Left forelimb (tissue), 1 donor: ENCODE measurements at places on chromosomes 2 and 18.
A peak's percentile ranks its signal among the peaks of the same experiment; 100 is the strongest.

DNA sequence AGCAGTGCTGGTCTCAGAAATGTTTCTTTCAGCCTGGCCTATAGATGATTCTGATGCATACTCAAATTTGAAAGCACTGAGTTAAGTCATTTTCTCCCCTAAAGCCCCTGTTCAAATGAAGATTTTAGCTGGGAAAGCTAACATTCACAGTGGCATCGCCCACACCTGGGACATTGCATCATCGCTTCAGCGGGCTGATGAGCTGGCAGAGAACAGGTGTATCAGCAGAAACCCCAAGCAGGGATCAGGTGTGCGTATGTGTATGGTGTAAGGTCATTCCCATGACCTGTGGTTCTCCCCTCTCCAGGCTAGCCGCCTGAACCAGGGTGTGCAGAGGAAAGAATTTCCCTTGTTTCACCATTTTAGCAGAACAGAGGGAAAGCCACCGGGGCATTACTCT is 56.3 kb downstream of the EPAS1 start:
- DNase-seq: no peak

GRCh38 chr2:158782616-158783015 is 12.5 kb upstream of the DAPL1 start:
- DNase-seq: no peak

DNA sequence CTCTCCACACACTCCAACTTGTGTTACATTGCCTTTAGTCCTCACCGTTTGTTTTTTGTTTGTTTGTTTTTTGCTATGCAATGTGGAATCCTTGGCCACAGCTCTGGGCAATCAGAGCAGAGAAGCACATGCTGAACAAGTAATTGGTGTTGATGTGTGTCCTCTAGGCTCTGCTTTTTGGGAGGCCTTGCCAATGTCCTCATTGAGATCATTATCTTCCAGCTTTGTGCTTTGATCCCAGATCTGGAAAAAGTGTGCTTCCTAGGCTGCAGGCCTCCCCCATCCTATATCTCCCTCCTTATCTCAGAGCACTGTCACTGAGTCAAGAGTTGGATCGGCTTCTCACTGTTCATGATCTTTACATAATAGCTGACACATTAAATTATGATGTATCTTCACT is 25.9 kb downstream of the OSR1 start:
- DNase-seq: no peak

DNA sequence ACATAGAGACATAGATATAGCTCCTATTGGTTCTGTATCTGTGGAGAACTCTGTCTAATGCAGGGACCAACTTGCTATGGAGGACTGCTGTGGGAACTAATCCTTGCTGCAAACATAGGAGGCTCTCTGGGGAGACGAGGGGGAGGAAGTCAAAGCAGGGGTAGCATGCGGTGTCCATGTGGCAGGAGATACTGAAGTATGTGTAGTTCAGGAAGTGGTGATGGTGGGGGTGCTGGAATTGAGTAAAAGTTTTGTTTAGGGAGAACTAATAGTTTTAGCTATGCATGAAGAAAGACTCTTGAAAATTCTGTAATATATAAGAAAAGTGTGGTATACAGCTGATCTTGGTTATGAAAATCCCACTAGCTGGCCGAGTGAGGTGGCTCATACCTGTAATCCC is 62.0 kb downstream of the ANKRD44 start:
- no peak for DNase-seq

- DNase-seq: no peak
These were observed 356.0 kb upstream of the TNP1 start for GRCh38 chr2:217215877-217216276.

- no peak for DNase-seq
These were observed 650.6 kb downstream of the SATB2 start for GRCh38 chr2:198807131-198807530.

DNA sequence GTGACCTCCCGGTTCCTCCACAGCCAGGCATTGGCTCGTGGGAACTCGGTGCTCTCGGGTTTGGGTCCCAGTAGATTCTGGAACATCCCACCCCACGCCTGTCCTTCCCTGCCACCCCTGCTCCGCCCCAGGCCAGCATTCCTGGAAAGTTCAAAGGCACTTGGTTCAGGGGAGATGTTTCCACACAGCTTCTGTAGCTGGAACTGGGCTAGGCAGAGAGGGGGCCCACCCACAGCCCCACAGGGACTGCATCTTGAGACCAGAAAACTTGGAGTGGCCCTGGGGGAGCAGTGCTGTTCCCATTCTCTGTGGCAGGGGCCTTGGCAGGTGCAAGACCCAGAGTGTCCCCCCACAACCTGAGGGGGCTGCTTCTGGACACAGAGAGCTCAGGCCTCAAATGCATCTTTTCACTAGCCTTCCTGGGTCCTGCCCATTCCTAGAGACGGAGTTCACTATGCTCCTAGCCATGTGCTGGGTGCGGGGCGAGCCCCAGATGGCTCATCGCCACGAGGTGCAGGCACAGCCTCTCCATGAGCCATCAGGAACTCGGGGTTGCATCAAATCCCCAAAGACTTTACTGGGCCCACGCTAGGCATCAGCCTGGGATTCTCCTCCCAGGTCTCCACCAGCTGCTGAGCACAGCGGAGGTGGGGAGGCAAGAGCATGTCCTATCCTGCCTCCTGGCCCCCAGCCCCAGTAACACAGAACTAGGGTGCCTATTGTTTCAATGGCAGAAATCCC is 68.7 kb downstream of the ZFP36L2 start:
- no peak for DNase-seq

DNA sequence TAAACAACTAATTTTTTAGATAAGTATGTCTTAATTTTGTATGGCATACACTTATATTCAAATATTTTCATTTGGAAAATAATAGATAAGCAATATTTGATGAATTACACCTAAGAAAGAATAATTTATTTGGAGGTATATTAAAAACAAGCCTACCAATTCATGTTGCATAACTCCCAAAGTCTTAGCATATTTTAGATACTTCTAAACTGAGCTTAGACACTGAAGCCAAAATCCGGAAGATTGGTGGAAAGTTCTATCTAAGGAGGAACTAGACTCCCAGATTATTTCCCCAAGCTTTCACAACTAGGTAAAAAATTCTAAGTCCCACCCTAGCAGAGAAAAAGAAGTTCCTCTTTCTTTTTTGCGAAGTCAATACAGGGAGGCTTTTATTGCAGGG is 221.0 kb upstream of the MMADHC start:
- DNase-seq: no peak

- DNase-seq: no peak
These were observed 191.8 kb downstream of the IKZF2 start for GRCh38 chr2:212959471-212960117.

DNA sequence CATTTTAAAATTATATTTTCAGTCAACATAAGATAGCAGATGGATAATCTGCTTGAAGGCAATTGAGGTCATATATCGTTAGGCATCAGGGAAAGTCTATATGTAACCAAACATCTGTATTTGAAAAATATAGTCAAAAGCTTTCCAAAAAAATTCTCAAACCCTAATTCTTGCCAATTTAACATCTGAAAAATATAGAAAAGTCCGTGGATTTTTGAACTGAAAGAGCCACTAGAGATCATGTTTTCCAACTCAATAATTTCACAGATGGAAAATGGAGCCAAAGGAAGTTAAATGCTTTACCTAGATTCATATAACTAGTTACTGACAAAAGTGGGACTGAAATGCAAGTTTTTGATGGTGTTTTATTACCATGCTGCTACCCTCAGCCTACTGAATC is 185.1 kb upstream of the ZNF804A start:
- no peak for DNase-seq

DNA sequence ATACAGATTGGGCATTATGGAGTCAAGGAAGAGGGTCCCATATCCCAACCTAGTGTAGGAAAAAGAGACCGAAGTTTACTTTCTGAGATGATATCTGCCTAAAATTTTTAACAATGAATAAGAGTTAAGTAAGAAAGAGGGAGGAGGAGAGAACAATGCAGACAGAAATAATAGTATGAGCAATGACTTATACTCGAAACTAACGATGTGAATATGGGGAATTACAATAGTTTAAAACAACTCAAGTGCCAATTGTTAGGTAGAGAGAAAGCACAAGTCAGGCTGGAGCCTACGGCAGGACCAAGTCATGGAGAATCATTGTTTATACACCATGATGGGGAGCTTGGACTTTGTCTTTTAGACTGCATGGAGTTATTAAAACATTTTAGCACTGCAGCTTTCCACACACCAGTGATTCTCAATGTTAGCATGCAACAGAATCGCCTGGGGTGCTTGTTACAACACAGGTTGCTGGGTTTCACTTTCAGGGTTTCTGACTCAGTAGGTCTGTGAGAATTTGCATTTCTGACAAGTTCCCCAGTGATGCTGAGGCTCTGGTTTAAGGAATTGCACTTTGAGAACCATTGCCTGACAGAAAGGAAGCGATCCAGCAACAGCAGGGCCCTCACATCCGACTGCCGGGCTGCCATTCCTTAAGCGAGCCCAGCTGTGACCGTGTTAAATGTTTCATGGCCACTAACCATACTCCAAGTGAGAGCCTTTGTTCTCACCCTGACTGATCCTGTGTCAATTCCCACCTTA is 511.2 kb downstream of the DCDC2C start:
- DNase-seq: no peak

DNA sequence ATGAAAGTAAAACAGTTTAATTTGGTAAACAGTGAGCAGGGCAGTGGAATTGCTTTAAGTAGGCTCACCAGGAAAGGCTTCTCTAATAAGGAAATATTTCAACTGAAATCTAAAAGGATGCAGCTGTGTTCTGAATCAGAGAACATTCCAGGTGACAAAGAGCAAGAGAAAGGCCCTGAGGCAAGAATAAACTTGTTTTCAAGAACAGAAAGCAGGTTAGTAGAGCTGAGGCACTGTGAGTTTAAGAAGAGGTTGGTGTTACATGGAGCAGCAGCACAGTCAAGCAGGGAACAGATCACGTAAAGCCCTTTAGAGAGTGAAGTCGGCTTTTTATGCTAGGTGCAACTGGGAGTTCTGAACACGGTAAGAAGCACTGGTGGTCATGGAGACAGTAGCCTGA is 57.0 kb upstream of the SCN1A start:
- no peak for DNase-seq

DNA sequence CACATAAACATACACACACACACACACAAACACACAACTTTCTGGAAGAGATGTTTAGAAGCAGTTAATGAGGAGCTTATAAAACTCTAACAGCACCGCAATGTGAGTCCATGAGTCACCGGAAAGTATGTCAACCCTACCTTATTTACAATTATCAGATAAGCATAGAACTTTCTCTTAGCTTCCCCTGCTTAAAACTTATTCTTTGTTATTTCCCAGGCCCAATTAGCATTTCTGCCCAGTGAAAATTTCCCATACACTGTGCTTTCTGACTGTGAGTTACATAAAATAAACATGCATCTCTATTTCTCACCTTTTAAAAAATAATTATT is 737.6 kb downstream of the LRP1B start:
- DNase-seq: no peak

DNA sequence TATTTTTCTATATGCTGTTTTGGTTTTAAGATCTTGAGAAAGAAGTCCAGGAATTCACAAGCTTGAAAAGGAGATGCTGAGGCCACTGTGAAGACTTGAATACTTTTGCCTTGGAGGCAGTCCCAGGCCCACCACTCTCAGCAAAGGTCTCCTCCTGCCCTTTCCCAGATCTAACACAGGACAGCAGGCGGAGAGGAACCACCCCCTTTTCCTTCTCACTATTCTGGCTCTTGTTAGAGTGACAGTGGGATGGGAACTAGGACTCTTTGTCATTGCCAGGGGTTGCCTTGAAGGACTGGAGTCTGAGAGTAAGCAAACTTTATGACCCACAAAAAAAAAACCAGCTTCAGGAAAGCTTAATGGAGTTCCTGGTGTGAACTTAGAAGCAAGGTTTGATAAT is 54.7 kb downstream of the E2F6 start:
- no peak for DNase-seq

DNA sequence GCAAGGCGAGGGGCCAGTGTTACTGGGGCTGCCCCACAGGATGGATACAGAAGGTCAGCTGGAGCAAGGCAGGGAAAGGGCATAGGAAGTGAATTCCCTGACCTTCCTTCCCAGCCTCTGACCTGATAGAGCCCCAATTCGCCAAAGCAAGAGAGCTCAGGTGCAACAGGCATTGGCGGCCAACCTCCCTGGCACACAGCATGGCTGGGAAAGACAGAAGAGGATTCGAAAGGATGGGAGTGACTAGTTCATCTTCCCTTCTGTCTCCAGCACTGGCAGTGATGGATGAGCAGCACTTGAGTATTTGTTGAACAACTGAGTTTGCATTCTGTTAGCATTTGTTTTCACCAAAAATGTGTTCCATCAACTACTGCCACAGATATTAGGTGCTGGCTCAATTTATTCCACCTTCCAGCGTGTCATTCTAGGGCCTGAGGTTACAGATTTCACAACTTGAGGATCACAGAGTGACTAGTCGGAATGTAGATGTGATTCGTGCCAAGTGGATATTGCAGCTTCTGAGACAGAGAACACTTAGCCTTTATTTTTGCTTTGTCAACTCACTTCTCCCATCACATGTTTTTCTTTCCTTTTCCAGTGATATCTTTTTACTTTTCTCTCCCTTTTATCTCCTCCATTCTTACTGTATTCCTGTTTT is 6.2 kb downstream of the COPS8 start:
- no peak for DNase-seq

- no peak for DNase-seq
These were observed 999 bp downstream of the INSIG2 start for GRCh38 chr2:118089139-118089800.

- peak; percentile 67 for DNase-seq
These were observed 916 bp upstream of the PDCD1 start for GRCh38 chr2:241859436-241860183.

DNA sequence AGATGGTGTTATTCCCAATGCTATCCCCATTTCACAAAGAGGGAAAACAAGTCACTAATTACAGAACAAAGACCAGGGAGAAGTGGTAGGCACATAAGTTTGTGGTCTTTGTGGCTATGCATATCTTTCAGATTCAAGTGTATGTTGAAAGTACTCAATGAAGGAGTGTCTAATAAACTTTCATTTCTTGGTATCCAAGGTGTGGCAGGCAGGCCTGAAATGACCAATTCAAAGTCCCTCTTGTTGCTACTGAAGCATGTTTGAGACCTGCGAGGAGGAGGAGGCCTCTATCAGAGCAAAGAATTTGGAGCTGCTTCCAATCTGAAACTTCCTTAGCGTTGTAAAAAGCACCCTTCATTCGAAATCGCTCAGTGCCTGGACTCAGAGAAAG is 60.9 kb upstream of the KLF7 start:
- DNase-seq: no peak

GRCh38 chr2:136025057-136025973 is 39.9 kb upstream of the DARS1 start:
- DNase-seq: peak; percentile 76

- DNase-seq: peak; percentile 53
These were observed 147.7 kb upstream of the HS6ST1 start for GRCh38 chr2:128466376-128466775.

DNA sequence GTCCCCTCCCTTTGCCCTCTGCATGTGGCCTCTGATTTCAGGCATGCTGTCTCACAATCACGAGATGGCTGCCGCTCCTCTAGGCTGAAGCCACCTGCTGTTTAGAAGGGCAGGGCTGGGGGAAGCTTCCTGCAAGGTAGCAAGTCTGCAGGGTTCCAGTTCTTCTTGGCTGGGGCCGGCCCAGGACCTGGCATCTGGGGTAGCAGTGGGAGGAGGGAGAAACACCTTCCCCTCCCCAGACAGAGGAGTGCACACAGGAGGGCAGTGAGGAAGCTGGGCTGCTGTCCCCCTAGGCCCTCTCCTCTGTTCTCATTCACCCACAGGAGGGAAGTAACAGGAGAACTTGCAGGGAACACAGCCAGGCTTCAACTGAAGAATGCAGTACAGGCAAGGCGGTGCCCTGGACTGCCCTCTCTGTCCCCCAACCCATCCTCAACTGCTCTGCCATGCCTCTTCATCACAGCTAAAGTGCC is 345.9 kb upstream of the HS6ST1 start:
- no peak for DNase-seq

GRCh38 chr2:217014328-217015105 is 154.7 kb upstream of the TNP1 start:
- DNase-seq: no peak
